ENCODE measurements at places on chromosomes 4 and X. TPM values are rescaled to one million over a fixed set of nuclear protein-coding genes. Genes with fewer than 3 reads are reported as not detected.

DNA sequence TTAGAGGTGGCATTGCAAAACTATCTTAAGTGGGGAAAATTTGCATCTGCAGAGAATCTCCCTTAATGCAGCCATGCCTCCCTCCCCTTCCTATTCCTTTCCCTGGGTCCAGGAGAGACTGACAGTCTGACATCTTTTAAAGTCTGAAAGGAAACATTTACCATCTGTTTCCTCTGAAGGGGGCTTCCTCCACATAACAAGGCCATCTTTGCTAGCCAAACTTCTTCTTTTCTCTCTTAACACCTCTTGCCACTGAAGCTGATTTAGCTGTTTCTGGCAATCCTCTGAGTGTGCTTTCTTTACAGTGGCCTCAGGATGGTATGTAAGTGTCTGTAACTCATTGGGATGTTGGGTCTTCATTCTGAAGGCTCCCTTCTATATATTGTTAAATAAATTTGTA is 34.6 kb upstream of the AADAT start:
- DNase-seq, result no peak

- DNase-seq, result no peak
Measured at GRCh38 chrX:149074398-149074797, 430.7 kb downstream of the IDS start.

- DNase-seq, result no peak
Measured at GRCh38 chrX:134202561-134202960, 34.4 kb upstream of the CCDC160 start.

- peak; percentile 40 for DNase-seq
Measured at GRCh38 chr4:14783011-14783877, 219.0 kb upstream of the CPEB2 start.

GRCh38 chrX:110226931-110227330 is 91.0 kb downstream of the AMMECR1 start:
- DNase-seq, result peak; percentile 37

DNA sequence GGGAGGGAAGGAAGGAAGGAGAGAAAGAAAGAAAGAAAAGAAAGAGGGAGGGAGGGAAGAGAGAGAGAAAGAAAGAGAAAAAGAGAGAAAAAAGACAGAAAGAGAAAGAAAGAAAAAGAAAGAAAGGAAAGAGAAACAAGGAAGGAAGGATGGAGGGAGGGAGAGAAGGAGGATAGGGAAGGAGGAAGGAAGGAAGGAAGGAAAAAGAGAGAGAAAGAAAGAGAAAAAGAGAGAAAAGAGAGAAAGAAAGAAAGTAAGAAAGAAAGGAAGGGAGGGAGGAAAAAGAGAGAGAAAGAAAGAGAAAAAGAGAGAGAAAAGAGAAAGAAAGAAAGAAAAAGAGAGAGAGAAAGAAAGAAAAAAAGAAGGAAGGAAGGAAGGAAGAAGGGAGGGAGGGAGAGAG is 105.8 kb upstream of the RBPJ start:
- no peak for DNase-seq

GRCh38 chrX:109553862-109554261 is 17.2 kb downstream of the NXT2 start:
- DNase-seq, result no peak

Gene XAGE1A
- total RNA-seq, result not detected

Measured in IMR-90 (cell line).